NCI-H69 (cell line): ENCODE measurements at places on chromosomes 1 and 21.

- DNase-seq = no peak
These were observed 99.1 kb upstream of the KCNA3 start for GRCh38 chr1:110773813-110774212.

GRCh38 chr21:45618846-45619485 lies 24.6 kb upstream of the PCBP3 start:
- no peak for DNase-seq

- peak; percentile 53 for DNase-seq
These were observed 26.9 kb upstream of the RAP1A start for GRCh38 chr1:111592389-111593361.

DNA sequence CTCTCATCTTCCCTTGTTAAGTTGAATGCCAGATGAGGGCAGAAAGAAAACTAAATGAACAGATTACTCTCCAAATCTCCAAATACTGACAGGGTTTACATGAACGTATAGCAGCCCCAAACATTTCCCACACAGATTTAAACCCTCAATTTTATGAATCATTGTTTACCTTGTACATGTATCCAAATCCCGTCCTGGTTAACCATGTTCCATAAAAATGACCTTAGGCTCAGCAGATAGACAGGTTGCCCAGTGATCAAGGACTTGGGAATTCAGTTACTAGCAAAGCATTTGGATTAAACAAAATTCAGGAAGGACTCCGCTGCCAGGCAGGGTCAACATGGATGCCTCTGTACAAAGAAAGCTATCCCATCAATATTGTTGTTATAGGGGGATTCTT lies 213.5 kb downstream of the GPATCH2 start:
- DNase-seq = no peak

- DNase-seq = no peak
These were observed 104.4 kb downstream of the GLIS1 start for GRCh38 chr1:53634571-53634979.

DNA sequence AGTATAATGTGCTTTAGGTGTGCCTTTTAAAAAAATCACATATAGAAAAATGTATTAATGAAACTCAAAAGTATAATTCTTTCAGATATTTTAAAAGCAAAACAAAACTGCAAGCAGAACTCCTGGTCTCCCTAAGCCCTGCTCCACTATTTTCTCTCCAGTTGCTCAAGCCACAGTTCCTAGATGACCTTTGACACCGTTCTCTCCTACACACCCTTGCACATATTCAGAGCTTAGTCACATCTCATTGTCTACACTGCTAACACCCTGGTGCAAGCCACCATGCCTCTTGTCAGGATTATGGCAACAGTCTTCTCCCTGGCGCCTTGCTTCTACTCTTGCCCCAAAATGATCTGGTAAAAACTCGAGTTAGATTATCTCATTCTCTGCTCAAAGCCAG lies 50.2 kb upstream of the ROR1 start:
- no peak for DNase-seq

- DNase-seq = no peak
These were observed 42.9 kb downstream of the RUNX1 start for GRCh38 chr21:35006248-35006647.

DNA sequence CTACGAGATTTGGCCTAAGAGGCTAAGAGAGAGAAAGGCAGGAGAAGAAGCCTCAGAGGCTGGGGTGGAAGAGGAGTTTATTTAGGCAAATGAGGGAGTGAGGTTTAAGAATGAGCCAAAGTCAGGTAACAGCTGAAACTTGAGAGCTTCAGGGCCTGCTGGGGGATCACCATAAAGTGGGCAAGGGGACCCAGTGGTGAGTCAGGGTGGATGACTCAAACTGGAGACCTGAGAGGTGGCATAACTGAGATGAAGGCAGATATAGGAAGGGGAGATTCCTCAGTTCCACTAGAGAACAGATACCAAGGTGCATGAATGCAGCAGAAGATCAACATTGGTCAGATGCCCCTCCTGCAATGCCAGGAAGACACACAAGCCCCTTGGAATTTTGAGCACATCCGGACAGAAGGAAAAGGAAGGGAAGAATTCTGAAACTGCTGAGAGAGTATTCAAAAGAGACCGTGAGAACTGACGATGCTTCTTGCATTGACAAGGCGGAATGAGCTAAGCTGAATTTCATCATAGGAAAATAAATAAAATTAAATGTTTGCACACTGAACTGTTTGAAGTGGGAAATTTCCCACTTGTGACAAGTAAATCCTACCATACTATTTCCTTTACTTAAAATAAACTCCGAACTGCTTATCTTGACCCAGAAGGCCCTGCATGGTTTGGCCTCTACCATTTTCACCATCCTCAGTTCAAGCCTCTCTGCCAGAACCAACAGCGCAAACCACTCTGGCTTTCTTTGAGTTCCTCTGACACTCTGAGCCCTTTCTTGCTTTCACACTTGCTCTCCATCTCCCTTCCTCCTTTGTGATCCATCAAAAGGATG lies 94.1 kb downstream of the NMNAT2 start:
- DNase-seq = no peak

DNA sequence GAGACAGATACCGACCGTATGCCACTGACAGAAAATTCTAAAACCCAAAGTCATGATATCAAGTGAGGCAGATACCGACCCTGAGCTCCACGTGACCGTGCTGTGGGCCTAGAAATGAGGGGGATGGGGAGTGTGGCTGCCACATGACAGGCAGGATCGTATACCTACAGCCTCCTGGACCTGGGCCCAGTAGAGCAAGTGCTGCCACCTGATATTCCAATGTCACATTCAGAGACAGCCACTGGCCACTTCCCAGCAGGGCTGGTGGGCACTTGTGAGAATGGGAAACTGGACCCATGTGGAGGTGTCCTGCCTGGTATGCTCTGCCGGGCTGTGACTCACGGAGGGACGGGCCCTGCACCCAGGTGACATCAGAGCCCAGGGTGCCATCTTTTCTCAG lies 44.6 kb upstream of the CLDN14 start:
- DNase-seq = no peak

DNA sequence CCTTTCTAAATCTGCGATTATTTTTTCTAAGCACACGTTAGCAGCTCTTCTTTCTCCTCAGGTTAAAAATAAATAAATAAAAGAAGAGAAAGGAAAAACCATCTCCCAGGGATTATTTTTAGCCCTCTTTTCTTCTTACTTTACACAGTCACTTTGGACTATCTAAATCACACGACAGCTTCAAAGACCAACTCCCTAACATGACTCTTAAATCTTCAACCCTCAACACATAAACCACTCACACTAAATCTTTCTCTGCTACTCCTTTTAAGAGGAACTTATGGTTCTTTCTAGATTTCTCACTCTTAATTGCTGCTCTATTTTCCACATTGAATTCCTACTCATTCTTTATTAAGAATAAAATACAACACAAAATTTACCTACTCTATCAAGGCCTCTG lies 1095.0 kb upstream of the B3GALT2 start:
- DNase-seq = no peak

GRCh38 chr21:26798856-26799751 lies 46.1 kb downstream of the ADAMTS1 start:
- peak; percentile 55 for DNase-seq

DNA sequence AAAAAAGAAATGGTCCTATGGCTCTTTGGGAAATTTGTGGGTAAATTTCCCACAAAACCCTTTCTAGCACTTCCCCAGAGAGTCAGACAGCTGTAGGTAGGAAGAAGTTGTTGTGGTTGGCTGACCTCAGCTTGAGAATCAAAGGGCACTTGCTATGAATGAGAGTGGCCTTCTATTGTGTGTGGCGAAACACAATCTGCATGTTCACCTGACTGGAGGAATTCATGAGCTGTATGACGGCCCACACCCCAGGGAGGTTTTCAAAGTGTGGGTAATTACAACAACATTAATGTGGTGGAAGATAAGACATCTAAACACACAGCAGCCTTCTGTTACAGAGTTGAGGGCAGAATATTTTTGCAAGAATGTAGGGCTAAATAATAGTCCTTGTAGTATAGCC lies 38.8 kb downstream of the NGF start:
- no peak for DNase-seq

DNA sequence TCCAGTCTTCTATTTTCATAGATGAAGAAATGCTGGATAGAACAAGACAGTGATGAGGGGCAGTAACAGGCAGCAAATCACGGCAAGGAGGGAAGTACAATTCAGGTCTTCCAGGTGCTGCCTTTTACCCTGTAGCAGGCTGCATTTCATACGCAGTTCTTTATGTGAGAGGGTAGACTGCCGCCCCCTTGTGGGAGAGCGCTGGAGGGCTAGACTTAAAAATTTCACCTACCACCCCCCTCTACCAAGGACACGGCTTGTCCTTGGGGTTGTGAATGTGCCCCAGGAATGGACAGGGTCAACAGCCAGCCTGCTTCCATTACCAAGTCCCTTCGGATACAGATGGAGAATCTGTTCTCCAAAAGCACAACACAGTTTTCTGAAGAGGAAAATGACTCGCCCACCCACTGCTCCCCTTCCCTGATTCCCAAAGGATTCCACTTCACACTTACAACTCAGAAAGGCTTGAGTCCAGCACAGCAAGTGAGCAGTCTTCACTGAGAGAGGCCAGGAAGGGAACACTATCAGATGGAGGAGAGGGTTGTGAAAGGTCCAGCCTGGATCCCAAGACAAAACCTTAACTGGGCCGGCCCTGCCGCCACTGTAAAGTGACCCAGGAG lies 7.4 kb downstream of the WDR77 start:
- DNase-seq = no peak

- DNase-seq = peak; percentile 73
These were observed 30.1 kb downstream of the NCAM2 start for GRCh38 chr21:21028275-21028820.

DNA sequence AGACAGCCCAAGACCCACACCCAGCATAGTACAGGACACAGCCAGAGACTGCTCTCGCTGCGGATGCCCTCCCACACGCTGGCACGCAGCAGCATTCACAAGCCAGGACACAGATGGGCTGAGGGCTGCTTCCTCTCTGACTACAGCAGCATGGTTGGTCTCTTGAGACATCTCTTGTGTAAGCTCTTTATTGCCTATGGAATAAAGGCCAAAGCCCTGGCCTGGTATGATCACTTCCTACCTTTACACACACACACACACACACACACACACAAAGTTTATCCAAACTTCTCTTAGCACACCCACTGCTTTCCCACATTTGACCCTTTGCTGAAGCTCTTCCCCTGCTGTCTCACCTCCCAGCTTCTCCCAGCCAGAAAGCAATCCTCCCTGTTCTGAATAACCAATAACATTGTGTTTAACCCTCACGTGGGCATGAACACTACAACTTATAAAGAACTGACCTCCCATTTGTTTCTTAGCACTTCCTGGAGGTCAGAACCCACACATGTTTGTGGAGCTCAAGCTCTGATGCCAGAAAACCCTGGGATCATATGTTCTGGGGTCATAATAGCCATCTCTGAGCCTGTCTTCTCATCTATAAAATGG lies 1.2 kb upstream of the LUZP1 start:
- DNase-seq = peak; percentile 84

GRCh38 chr1:159700312-159700711 lies 14.1 kb downstream of the CRP start:
- DNase-seq = no peak

DNA sequence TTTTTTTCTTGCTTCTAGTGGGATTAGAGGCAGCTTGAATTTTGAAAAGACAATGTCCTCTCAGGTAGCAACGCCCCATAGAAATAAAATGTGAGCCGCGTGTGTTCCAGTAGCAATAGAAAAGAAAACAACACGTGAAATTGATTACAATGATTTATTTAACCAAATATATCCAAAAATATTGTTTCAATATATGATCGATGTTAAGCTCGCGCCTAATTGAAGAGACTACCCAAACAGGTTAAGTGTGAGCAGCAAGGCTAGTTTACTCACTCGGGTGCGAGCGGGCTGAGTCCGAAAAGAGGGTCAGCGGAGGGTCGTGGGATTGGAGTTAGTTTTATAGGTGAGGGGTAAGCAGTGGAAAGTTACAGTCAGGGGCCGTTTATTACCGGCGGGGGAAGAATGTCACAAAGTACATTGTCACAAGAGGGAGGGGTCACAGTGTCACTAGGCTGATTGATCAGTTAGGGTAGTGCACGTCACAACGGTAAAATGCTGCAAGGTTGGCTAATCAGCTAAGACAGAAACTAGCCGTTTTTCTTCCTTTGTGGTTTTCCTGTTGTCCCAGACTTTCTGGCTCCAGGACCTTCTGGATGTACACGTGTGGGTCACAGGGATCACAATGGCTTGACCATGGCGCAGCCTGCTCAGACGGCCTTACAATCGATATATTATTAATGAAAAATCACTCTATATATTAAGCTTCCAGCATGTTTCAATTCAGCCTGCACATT lies 697 bp upstream of the ZNF670 start:
- DNase-seq = peak; percentile 49

DNA sequence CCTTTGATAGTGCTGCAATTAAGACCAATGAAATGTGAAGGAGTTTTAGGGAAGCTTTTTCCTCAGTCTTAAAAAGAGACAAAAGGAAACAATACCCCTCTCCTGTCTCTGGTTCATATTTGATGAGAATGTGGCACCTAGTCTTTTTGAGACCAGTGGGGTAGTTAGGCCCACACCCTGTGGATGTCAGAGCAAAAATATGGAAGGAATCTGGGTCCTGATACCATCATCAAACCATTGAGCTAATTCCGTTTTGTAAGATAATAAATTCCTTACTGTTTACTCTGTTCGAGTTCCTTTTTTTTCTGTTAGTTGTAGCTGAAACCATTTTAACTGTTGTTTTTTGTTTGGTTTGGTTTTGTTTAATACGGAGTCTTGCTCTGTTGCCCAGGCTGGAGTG lies 33.3 kb downstream of the PTPRC start:
- DNase-seq = no peak

DNA sequence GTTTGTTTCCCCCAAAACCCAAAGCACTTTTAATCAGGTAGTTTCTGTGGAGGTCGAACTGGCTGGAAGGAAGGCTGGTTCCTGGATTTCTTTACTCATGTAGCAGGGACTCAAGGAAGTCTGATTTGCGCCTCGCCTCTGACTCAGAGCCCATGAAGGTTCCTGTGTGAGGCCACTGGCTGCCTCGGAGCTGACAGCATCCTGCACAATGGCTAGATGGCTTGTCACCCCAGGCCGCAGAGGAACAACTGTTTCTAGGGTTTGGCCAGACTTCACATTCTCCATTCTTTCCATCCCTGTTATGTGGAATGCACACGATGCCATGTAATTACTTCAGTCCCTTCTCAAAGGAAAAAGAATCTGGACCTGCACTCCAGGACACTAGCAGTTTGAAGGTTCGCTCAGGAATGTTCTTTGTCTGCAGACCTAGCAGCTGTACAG lies 39.1 kb upstream of the PRSS38 start:
- DNase-seq = no peak

- DNase-seq = no peak
These were observed 15.0 kb downstream of the HLX start for GRCh38 chr1:220894025-220894923.

DNA sequence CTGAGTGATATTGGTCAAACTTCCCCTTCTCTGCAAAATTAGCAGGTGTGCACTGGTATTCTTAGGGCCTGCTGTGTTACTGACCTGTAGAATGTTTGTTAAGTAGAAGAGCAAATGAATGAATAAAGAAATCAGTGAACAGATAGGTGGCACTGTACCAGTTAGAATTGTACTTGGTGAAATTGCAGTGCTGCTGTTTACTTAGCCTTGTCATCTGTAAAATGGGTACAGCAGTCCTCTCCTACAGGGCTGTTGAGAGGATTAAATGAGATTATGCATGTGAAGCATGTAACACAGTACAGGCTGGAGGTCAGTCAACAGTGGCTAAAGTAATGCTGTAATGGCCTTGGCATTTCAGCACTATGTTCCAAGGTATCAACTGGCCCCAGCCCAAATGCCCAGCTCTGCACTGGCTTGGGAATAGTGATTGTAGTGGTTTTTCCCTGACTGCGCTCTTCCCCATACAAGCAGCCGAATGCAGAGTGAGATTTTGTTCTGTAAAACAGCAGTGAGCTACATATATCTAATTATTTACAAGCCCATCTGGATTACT lies 10.5 kb downstream of the VANGL1 start:
- no peak for DNase-seq
